ENCODE measurements at places on chromosomes 2 and 18. TPM values are rescaled to one million over a fixed set of nuclear protein-coding genes. Genes with fewer than 3 reads are reported as not detected.

DNA sequence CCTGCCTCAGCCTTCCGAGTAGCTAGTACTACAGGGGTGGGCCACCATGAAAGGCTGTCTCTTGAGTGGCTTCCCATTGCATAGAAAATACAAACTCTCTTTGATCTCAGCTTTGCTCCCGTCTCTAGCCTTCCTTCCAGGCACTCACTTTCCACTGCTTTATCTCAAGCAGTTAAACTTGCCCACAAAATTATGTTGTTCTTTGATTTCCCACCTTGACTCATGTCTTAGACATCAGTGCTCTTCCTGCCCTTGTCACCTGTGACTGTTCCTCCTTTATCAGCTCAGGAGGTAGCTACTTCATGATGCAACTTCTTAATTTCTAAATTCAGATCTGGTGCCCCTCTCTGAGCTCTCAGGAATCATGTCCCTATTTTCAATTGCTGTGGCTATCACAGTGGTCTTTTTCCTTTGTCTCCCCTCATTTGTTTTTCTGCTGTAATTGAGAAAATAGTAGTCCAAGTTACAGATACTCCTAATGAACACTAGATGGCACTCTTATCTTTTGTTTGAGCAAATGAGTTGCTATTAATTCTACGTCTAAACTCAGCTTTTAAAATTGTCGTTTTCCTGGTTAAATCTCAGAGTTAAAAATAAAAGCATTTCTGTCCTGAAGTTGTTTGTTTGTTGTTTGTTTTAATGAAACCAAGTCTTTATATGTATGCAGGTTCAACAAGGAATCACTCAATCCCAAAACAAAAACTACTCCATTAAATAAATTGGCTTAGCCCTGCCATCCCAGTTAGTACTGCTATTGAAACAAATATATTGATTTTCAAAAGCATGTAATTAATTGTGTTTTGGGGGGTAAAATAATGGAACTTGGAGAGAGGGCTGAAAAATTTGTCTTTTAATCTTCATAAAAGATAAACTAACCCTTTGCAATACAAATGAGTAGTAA lies 46.9 kb upstream of the GREB1L start:
- no peak overlapping the region for H3K27ac ChIP-seq
- no peaks in the 10 kb centered on the region for H3K4me1 ChIP-seq
- no peak overlapping the region for H3K4me3 ChIP-seq
- peak; percentile 24 for DNase-seq
- H3K36me3 ChIP-seq = no peaks in the 10 kb centered on the region

NT5DC4 gene
- total RNA-seq = 2.4 TPM

GTF2A1L gene
- not detected for total RNA-seq

GPR155 gene
- 0.15 TPM for total RNA-seq

DNA sequence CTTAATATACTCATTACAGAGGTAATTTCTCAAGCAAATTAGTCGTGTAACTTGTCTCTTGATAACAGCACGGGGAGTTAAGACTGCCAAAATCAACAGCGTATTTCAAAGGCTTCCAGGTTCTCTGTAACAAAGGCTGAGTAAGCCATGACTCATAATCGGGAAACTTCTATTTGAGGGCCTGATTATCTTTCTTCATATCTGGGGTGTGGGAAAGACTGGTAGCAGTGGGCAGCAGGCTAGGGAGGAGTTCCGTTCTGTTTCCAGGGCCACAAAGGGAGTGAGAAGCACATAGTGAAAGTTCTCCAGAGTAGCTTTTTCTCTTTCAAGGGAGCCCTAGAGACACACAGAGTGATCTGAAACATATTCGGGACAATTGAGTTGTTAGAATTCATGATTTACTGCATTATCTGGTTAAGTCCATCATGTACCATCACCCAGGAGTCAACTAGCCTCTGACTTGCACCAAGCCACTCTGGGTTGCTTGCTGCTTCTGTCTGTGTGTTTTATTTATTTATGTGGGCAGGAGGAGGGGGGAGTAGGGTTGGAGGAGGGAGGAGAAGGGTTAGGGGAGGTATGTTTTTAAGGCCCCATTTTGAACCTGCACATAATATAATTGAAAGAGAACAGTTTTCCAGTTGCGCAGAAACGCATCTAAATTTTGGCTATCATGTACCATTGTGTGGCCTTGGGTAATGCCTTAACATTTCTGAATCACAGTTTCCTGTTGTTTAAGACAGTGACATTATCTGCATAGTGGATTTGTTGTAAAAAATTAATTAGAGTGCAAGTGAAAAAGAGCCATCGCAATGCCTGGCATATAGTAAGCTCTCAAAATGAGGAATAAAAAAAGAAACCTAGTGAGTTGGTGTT lies 80.5 kb upstream of the ITPRID2 start:
- peak; percentile 74 for DNase-seq
- H3K4me3 ChIP-seq = peak overlapping the region; percentile 19
- H3K4me1 ChIP-seq = peaks cover 25% of the 10 kb centered on the region

DNA sequence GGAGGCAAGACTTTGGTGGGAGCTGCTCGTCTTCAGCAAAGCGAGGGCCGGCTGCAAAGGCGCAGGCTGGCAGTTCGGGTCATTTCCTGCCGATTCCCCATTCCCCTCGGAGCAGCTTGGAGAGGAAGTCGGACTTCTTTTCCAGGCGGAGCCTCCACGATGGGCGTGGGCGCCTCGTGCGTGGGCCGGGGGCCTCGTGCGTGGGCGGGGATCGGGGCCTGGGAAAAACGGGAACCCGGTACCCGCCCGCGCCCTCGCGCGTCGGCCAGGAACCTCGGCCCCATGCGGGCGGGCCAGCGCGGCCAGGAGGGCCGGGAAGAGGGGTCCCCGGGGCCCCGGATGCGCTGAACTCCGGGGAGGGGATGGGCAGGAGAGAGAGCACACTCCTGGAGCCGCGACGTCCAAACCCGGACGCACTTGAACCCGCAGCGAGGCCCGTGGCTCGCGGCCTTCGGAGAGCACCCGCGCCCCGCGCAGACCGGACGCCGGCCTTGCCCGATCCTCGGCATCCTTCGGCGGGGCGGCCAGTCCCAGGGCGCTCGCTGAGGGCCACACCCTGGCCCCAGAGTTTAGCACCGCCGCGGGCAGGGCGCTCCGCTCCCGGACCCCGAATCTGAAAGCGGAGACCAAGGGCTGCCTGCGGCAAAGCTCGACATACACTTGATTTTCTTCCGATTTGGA lies 368.4 kb downstream of the MTX2 start:
- H3K27ac ChIP-seq = no peak overlapping the region
- peaks cover 6% of the 10 kb centered on the region for H3K27me3 ChIP-seq
- no peak for DNase-seq
- H3K36me3 ChIP-seq = no peaks in the 10 kb centered on the region
- peak overlapping the region; percentile 68 for H3K4me3 ChIP-seq

OTX1 gene
- 3.0 TPM for total RNA-seq

CNTNAP5 gene
- total RNA-seq = not detected

- H3K27me3 ChIP-seq = no peaks in the 10 kb centered on the region
- H3K36me3 ChIP-seq = no peaks in the 10 kb centered on the region
- H3K27ac ChIP-seq = no peak overlapping the region
- no peak for DNase-seq
- H3K4me3 ChIP-seq = no peak overlapping the region
Measured at GRCh38 chr2:227383686-227384085, 4.1 kb downstream of the SCYGR1 start.

DNA sequence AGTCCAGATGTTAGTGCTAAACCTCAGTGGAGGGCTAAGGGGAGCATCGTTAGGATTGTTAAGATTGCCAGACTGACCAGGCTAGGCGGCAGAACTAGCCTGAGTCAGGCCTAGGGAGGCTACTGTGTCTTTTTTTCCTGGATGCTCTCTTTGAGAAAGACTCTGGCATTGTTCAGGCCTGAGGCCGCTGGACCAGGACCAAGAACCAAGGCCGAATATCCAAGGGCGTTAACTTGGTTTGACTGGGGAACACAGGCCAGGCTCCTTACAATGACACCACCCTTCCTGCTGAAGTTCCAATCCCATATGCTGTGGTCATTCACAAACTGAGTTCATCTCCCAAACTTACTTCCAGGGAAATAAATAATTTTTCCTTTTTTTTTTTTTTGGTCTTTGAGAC lies 10.6 kb downstream of the HTRA2 start:
- DNase-seq = no peak
- no peaks in the 10 kb centered on the region for H3K36me3 ChIP-seq
- no peak overlapping the region for H3K27ac ChIP-seq
- peaks cover 34% of the 10 kb centered on the region for H3K27me3 ChIP-seq
- H3K4me1 ChIP-seq = no peaks in the 10 kb centered on the region

GRCh38 chr18:23880931-23881617 lies 133.5 kb upstream of the TTC39C start:
- peaks cover 38% of the 10 kb centered on the region for H3K4me1 ChIP-seq
- H3K27ac ChIP-seq = no peak overlapping the region
- no peak overlapping the region for H3K4me3 ChIP-seq
- H3K36me3 ChIP-seq = no peaks in the 10 kb centered on the region
- H3K27me3 ChIP-seq = no peaks in the 10 kb centered on the region
- no peak for DNase-seq

DNA sequence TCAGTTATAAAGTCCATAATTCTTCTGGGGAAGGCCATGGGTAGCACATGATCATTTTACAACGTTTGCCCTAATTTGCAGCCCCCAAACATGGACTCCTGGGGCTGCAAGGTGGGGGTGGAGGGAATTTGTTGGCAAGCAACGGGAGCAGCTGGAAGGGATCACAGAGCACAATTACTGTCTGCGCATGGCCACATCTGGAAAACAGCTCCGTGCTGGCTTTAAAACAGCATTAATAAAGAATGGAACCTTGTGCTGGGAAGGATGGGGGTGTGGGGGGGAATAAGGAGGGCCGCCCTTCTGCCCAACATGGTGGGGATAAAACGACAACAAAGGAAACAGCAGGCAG lies 60.9 kb upstream of the SLC14A2 start:
- no peak overlapping the region for H3K27ac ChIP-seq
- no peaks in the 10 kb centered on the region for H3K4me1 ChIP-seq
- H3K27me3 ChIP-seq = no peaks in the 10 kb centered on the region
- no peaks in the 10 kb centered on the region for H3K36me3 ChIP-seq

GRCh38 chr2:156309167-156309566 lies 23.4 kb downstream of the NR4A2 start:
- no peaks in the 10 kb centered on the region for H3K36me3 ChIP-seq
- no peak for DNase-seq
- no peak overlapping the region for H3K27ac ChIP-seq
- H3K4me3 ChIP-seq = no peak overlapping the region
- no peaks in the 10 kb centered on the region for H3K27me3 ChIP-seq

DNA sequence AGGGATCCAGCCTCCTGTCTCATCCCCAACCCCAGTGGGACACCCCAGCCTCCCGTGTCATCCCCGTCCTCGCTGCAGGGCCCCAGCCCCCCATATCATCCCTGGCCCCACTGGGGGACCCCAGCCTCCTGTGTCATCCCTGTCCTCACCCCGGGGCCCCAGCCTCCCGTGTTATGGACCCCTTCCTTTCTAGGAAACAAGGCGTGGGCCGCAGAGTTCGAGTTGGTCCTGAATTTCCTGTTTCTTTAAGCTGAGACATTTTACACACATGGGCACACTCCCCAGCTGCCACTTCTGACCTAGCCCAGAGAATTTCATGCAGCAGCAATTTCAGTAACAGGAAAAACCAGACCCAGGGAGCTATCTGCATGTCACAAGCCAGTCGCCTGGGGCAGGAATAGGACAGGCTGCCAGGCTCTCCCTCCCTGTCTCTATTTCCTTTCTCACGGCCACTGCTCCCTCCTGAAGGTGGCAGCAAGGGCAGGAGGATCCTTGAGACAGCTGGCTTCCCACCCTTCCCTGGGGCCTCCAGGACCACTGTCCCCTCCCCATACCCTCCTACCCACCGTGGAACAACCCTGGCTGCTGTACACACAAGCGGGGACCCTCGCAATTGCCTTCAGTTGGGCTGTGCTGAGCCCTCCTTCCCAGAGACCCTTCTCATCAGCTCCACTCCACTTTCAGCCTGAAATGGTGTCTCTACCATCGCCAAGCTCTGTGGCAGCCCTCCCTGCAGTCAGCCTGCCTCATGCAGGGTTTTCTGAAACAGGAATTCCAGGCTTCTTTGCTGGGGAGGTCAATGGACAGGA lies 141.9 kb upstream of the ID2 start:
- DNase-seq = no peak
- no peak overlapping the region for H3K27ac ChIP-seq
- peaks cover 37% of the 10 kb centered on the region for H3K4me1 ChIP-seq
- no peak overlapping the region for H3K4me3 ChIP-seq
- peaks cover 84% of the 10 kb centered on the region for H3K27me3 ChIP-seq

DNA sequence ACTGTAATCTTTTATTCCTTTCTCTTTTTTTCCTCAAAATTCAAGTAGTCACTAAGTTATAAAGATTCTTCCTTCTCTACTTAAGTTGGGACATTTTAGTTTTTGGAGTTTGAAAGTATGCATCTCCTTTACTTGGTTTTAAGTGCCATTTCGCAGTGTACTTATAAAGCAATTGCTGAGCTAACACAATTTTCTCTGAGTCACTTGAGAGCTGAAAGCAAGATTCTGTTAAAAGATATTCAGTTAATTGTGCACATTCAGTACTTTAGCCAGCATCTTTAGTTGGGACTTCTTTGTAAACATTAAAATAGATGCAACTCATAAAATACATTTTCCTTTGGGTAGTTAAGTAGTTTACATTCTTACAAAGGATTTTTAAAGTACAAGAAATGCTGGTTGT lies 136.0 kb downstream of the GFPT1 start:
- H3K27me3 ChIP-seq = no peaks in the 10 kb centered on the region
- H3K27ac ChIP-seq = no peak overlapping the region
- DNase-seq = no peak
- H3K4me1 ChIP-seq = peaks cover under 1% of the 10 kb centered on the region

VSNL1 gene
- total RNA-seq = 63.2 TPM

- H3K4me3 ChIP-seq = no peak overlapping the region
- no peaks in the 10 kb centered on the region for H3K4me1 ChIP-seq
- no peaks in the 10 kb centered on the region for H3K36me3 ChIP-seq
- H3K27ac ChIP-seq = no peak overlapping the region
- peaks cover 17% of the 10 kb centered on the region for H3K27me3 ChIP-seq
- no peak for DNase-seq
Measured at GRCh38 chr18:58863539-58864145, 1.0 kb upstream of the ZNF532 start.

All from HepG2 (cell line).